CMK (cell line): ENCODE measurements at places on chromosomes 11 and 22.

DNA sequence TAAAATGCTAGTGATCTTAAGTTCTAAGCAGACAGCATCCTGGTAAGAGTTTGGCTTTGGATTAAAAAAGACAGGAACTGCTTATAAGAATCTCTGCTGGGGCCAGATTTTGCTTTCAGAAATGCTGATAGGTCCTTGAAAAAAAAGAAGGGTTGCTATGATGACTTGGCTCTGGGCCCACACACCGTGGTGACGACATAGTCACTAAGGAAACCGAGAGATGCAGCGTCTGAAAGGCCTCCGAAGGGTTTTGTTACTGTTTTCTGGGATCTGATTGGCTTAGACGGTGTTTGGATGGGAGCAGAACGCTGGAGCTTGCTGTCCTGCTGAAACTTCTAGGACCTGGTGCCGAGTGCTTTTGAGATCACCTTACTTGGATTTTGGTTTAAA, 8.4 kb downstream of the FAM118A start:
- no peak for DNase-seq

DNA sequence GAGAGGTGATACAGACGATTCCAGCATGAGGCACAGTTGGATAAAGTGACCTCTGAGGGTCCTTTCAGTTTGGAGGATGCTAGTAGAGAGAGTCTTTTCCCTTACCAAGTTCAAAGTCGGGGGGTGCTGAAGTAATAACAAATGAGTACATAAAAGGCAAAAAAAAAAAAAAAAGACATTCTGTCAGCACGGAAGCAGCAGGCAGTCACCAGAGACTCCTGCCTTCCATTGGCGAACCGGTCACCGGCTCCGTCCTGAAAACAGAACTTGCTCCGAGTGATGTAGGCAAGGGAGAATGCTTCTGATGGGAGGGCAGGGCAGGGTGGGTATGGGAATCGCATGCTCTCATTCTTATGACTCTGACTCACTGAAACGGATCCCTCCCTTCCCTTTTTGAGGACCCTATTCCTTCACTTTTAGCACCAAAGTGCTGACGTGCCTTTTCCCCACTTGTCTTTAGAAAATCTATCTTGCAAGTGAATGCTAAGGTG, 65.9 kb downstream of the PRR5L start:
- no peak for DNase-seq

- no peak for DNase-seq
Observed at GRCh38 chr11:65103476-65103875, 7.5 kb downstream of the VPS51 start.

- DNase-seq: no peak
Observed at GRCh38 chr22:28435140-28435768, 244.4 kb downstream of the TTC28 start.

DNA sequence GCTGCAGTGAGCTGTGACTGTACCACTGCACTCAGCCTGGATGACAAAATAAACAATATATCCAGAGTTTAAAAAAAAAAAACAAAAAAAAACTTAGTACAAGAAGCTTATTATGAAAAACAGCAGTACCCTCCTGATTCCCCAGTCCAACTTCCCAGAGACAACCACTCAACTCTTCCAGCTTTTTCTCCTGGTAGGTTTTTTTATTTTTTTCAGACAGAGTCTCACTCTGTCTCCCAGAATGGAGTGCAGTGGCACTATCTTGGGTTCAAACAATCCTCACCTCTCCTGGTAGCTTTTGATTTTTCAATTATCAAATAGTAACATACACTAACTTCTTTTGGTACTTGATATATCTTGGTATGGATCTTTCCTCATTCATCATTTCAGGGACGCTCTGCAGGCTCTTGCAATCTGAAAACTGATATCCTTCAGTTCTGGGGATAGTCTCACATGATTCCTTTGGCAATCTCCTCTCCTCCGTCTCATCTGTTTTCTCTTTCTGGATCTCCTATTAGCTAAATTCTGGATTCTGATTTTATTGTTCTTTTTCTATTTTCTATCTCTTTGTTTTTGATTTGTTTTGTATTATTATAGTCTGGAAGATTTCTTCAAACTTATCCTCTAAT, 44.9 kb downstream of the ALG9 start:
- DNase-seq: no peak

DNA sequence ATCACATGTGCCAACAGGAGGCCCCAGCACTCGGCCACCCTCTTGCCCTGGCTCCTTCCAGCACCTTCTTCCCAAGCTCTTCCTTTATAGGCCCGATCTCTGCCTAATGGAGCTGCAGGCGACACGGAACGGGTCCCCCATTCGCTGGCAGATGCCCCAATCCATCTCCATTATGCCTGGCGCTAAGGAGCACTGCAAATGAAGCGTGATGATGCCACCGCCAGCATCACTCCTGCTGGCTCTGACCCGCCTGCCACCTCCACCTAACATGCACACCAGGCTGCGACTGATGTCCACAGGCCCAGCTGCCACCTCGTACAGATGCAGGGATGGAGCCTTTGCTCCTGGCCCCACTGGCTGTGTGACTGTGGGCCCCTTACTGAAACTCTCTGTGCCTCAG, 33.5 kb downstream of the ELFN2 start:
- no peak for DNase-seq
